ENCODE measurements at places on chromosomes 4 and X. TPM values are rescaled to one million over a fixed set of nuclear protein-coding genes. Genes with fewer than 3 reads are reported as not detected.
A peak's percentile ranks its signal among the peaks of the same experiment; 100 is the strongest.

DNA sequence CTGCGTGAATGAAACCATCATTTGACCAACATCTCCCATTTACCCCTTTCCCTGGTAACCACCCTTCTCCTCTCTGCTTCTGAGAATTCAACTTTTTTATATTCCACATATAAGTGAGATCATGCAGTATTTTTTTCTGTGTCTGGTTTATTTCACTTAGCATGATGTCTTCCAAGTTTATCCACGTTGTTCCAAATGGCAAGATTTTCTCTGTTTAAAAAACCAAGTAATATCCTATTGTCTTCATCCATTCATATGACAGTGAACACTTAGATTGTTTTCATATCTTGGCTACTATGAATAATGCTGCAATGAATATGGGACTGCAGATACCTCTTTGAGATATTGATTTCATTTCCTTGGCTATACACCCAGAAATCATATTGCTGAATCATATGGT, 362.4 kb upstream of the SLC7A11 start:
- no peak for DNase-seq

- DNase-seq: no peak
Observed at GRCh38 chr4:22246847-22247246, 269.0 kb downstream of the ADGRA3 start.

- peak; percentile 49 for DNase-seq
Observed at GRCh38 chrX:18098763-18099162, 121.9 kb downstream of the BEND2 start.

- DNase-seq: no peak
Observed at GRCh38 chr4:71338846-71339593, at the start of gene SLC4A4. Gene SLC4A4, plus strand, starts transcription at chr4:71339020.

- peak; percentile 96 for DNase-seq
Observed at GRCh38 chrX:154457491-154458115, 478 bp upstream of the PLXNA3 start.

GRCh38 chr4:163554870-163555465, 60.5 kb downstream of the TMA16 start:
- peak; percentile 23 for DNase-seq

DNA sequence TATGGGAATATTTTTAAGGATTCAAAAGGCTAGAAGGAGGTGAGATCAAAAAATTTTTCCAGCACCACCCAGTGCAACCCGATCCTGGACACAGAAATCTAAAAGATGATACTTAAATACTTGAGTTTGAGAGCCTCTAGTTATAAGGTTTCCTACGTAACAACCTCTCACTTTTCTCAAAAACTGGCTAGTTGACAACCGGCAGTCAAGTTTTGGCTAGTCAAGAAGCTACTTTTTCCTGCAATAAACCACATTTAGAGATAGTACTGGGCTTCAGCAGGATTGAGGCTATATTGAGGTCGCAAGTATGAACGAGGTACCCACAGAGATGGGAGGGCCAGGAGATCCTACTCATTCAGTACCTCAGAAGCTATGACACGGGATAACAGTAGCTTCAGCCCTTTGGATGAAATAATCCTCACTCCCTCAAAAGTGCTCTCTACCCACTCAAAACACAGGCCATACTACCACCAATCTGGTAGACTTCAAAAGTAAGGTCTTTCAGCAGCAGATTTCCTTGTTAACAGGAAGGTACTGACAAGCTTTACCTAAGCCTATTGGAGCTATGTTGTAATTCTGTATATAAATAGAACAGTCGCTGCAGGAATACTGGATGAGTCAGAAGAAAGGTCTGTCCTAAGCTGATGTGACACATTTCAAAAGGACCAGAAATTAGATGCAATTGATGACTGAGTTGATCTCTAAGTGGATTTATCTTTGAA, 1.5 kb upstream of the TSPAN5 start:
- DNase-seq: no peak

DNA sequence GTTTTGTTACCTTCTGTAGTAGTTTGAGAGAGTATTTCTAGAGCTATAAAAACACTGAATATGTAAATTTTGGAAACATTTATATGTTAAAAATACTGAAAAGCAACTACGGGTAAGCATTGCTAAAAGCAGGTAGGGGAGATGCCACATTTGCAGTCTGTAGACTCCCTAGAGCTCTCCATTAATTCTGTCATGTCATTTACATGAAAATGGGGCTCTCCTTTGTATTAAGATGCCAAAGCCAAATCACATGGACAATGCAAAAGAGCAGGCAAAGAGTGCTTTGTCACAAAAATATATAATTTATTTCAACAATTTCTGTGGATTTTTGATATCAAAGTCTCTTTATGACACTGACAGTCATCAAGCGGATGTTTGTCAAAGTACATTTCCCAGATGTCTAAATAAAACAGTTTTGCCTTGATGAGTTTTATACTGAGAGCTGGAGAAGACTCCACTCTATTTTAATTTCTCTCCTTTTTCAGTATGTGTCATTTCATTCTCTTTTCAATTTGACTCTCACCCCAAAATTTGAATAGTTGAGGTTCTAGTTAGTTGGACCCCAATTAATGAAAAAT, 51.8 kb downstream of the LDB2 start:
- DNase-seq: peak; percentile 55

DNA sequence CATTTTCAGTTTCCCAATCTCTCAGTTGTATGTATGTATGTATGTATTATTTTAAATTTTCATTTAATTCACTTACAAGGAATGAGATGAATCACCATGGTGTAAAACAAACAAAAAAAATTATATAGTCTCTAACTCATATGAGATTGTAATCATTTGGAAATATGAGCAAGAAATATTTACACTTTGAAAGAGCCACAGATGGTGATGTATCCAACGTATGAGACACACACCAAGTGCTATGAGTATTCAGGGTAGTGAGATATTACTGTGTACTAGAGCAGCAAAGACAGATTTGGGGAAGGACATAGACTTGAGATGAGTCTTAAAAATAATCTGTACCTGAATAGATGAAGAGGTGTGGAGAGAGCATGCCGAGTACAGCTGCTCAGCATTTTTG, 1154.4 kb downstream of the RAPGEF2 start:
- no peak for DNase-seq

DNA sequence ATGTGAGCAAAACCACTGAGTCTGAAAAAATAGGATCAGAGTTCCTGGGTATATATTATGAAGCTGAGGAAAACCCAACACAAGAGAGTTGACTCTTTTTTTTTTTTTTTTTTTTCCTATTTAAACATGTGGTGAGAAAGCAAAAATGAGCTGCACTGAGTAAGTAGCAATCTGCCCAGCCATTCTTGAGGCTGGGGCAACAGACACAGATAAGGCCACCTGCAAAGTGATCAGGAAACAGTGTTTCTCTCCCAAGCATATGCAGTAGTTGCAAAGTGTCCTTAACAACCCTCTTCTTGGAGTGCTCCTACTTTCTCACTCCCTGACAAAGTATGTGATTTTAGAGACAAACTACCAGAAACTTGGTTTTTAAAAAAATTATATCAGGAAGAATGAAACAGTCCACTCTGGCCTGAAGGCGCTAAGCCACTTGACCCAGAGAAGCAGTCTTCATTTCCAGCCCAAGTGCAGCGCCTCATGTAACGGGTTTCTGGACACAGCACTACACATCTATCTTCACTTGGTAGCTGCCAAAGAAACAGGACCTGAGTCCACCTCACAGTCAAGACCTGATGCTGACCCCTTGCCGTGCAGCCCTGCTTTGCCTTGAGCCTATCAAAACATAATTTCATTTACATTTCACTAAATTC, 124.6 kb upstream of the MAP3K15 start:
- no peak for DNase-seq

DNA sequence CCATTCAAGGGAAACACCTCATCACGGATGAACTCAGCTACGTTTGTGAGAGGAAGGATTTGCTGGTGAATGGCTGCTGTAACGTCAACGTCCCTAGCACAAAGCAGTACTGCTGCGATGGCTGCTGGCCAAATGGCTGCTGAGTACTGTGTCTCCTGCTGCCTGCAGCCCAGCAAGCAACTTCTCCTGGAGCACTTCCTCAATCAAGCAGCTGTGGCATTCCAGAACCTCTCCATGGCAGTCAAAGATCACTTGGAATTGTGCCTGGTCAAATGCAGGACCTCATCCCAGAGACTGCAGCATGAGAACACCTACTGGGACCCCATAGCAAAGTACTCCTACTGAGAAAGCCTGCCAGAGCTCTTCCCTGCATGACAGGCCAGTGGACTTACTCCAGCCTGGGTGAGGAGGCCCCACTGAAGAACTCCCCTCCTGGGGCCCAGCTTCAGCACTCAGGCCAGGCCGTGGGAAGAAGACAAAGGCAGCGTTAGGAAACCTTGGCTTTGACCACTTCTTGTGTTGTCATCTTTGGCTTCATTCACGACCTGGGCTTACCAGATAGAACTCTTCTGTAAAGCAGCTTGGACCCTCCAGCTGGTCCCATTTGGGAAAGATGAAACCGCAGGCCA, 244.3 kb downstream of the RBMX2 start:
- DNase-seq: no peak

GRCh38 chr4:128307123-128307571, 19.5 kb upstream of the PGRMC2 start:
- DNase-seq: no peak

- no peak for DNase-seq
Observed at GRCh38 chrX:129845616-129846190, 2.0 kb upstream of the ZDHHC9 start.

- no peak for DNase-seq
Observed at GRCh38 chrX:119359618-119360382, 39.3 kb upstream of the SLC25A43 start.

RAB33A gene
- total RNA-seq: not detected

FAM50A gene
- 44.0 TPM for total RNA-seq

GPC3 gene
- total RNA-seq: 81.0 TPM

MXRA5 gene
- 1.5 TPM for total RNA-seq

F11 gene
- total RNA-seq: 0.30 TPM

CFAP99 gene
- total RNA-seq: not detected

FAM9B gene
- total RNA-seq: 0.03 TPM

RASL11B gene
- 20.6 TPM for total RNA-seq
